ENCODE measurements at places on chromosomes 7 and 10.

GRCh38 chr7:143885951-143886350 lies 16.0 kb downstream of the TCAF1 start:
- no peak for DNase-seq

DNA sequence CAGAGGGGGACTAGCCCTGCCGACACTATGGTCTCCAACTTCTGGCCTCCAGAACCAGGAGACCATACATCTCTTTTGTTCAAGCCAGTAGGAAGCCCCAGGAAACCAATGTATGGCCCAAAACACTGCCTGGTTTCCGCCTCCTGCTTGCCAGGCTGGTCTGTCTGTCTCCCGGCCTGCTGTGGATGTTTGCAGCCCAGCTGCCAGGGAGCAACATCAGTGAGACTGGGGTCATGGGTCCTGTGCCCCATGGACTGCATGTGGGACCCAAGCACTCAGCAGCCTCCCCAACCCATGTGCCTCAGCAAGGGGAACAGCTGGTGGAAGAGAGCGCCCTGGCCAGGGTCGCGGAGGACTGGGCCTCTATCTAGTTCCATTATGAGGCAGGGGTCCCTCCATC lies 33.4 kb upstream of the NUB1 start:
- no peak for DNase-seq

DNA sequence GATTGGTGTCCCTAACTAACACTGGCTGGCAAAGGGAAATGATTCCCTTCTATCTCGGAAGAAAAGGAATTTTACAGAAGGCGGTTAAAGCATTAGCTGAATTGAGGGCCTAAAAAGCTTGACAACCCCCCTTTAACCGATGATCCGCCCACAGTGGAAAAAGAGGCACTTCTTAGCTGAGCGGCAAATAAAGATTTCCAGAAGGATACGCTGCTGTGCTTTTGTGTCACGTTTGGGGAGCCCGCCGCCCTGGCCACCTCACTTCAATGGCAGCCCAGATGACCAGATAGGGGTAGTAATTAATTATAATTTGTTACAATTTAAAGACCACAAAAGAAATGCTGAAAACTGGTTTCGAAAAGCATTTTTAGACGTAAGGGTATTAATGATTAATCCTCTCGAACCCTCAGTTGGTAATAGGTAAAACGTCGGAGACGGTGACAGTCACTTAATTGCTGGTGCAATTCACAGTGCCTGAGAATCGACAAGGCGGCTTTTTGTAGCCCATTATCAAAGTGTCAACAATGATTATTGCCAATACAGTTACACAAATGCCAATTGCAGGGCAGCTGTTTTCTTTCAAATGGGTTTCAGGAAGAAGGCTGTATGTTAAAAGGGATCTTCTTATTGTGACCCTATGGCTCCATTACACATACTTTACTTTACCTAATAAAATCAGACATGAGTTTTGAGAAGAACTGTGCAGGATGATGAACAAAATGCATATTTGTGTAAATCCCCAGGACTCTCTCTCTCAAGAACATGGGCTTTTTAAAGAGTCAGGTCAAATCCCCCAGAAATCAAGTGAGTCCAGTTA lies 154.1 kb downstream of the PIP4K2A start:
- no peak for DNase-seq

- DNase-seq, result no peak
Measured at GRCh38 chr10:18066947-18067346, 73.3 kb upstream of the CACNB2 start.

DNA sequence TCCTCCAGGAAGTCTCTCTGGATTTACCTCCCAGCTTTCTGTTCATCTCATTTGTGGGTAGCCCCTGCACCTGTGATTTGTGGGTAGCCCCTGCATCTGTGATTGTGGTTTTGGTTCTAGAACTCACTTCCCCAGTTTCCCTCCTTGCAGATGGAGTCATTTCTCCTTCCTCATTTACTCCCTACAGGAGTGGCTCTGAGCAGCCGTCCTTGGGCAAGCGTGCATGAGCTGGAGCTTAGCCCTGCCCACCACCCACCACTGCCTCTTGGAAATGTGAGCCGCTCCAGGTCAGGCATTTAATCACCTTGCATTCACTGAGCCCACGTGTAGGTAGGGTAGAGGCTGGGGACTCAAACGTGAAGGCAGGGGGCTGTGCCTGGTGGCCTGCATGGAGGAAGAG lies 8.2 kb downstream of the COL26A1 start:
- no peak for DNase-seq

DNA sequence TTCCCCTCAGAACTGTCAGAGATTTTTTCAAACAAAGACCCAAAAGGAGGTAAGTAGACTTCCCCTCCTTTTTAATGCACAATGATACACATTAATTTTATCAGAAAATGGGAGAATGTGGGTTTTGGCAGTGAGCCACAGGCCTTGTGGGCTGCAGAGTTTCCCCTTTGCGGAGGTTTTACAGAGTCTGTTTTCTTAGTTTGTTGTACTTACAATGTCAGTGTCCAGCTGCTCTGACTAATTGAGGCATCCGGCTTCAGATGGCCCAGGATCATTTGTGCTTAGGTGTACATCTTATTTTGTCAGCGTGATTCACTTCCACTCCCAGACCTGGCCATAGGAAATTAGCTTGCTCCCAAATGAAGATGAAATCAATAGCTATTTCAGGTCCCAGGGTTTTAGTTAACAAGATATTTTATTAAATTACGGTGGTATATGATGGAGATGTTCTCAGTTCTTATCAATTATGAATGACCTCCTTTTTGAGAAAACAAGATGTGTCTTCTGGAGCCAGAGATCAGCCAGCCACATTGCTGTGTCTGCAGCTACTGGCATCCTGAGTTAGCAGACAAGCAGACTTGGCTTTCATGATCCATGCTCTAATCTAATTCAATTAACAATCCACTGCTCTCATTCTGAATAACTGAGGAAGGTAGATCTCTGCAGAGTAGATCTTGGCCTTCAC lies 1086.6 kb upstream of the SORCS1 start:
- no peak for DNase-seq

DNA sequence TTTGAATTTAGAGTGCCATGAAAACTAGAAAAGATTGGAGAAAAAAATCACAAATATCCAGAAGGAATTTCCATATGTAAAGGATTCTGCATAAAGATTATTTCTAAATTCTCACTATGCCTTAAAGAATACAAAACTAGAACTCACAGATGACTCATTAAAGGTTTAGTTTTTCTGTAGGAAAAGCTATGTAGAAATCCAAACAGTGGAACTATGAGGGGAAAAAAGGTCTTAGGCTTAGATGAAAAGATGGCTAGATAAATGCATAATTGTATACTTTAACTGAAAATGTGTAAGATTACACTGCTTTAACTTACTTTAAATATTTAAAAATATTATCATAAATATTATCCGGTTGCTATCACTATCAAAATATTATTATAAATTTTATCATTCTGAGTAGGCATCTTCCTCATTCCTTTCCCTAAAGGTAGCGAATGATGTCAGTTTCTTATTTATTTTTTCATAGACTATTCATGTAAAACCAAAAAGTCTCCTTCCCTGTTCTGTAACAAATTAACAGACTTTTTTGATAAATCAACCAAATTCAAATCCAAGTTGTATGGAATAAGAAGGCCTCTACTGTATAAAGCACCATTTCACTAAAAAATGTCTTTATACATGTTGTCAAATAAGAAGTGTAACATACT lies 69.1 kb upstream of the COMTD1 start:
- DNase-seq, result no peak

GRCh38 chr10:84826704-84827103 lies 498.3 kb downstream of the CCSER2 start:
- peak; percentile 14 for DNase-seq

GRCh38 chr10:1526436-1527055 lies 210.8 kb downstream of the ADARB2 start:
- DNase-seq, result no peak

DNA sequence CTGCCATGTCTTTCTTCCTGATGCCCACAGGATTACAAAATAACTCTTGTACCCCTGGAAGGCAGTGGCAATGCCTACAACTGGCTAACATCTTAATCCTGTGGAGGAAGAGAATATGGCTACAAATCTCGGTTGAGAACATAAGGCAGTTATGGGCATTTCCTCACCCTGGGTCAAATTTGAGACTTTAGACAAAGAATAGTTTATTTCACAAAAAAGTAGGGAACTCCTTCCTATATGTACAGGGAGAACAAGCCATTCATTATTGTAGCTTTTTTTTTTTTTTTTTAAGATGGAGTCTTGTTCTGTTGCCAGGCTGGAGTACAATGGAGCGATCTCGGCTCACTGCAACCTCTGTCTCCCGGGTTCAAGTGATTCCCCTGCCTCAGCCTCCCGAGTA lies 2.6 kb downstream of the ALDH18A1 start:
- DNase-seq, result no peak

DNA sequence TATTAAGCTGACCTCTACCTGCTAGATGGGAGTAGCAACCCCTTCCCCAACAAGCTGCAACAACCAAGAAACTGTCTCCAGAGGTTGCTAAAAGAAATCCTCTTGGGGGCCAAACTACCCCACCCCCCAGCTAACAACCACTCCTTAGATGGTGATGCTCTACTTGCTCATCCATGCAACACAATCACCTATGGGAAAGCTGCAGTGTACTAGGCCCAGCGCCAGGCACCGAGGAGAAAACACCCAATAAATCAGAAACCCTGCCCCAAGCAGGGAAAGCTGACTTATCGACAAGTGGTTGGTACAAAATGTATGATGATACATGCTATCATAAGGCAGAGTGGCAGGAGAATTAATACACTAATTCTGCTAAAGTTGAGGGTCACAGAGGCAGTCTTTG lies 17.3 kb downstream of the SLC25A13 start:
- DNase-seq, result peak; percentile 15

GRCh38 chr10:71131096-71131495 lies 81.3 kb upstream of the UNC5B start:
- no peak for DNase-seq

DNA sequence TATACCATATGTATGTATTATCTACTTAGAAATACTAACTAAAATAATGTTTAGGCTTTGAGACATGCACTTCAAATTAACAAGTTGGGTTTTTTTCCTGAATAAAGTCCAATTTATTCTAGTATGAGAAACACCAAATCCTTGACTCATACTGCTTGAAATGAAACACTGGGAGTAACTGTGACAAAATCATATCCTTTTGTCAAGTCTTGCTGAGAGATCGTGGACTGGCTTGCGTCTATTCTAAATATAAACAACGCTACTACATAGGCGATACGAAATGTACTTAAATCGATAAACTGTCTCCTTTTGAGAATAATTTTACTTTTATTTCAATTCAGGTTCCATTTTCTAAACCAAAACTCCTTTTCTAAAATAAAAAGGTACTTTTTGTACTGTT lies 16.3 kb downstream of the SMURF1 start:
- no peak for DNase-seq

DNA sequence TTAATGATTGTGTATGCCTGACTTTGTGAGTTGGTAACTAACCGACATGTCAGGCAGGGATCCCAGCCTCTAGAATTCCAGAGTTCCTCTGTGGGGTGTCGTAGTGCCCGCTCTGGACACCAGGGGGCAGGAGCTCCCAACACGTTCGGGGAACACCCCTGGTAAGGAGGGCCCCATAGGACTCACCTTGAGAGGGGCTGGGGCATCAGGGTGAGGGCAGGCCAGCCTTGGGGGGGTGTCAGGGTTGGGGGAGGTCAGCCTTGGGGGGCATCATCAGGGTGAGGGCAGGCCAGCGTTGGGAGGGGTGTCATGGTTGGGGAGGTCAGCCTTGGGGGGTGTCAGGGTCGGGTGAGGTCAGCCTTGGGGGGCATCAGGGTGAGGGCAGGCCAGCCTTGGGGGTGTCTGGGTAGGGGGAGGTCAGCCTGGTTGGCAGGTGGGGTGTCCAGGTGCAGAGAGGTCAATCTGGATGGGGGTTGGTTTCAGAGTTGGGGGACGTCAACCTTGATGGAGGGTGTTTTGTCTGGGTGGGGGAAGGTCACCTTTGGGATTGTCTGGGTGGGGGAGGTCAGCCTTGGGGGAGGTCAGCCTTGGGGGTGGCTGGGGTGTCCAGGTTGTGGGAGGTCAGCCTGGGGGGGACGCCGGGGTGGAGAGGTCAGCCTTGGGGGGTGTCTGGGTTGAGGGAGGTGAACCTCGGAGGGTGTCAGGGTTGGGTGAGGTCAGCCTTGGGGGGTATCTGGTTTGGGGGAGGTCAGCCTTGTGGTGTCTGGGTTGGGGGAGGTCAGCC lies 45.6 kb upstream of the SUN1 start:
- DNase-seq, result peak; percentile 58

GRCh38 chr10:94216201-94216600 lies 146.5 kb downstream of the NOC3L start:
- no peak for DNase-seq

DNA sequence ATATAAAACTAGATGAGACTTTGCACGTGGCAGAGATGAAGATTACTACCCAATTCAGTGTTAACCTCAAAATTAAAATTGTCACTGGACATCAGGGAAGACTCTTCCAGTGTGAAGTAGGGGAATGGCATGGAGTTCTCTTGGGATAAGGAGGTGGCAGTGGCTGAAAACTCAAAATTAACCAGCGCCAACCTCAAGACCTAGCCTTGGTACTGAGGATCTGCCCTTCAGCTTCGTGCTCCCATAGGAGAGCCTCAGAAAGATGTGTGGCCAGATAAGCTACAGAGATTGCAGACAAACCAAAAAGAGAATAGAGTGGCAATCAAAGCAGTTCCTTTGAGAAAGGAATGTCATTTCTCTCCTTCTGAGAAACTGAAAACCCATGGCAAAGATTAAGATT lies 47.3 kb upstream of the CAPZA2 start:
- DNase-seq, result no peak

- DNase-seq, result no peak
Measured at GRCh38 chr7:84193747-84194146, 842 bp downstream of the SEMA3A start.

GRCh38 chr7:113404245-113404644 lies 285.9 kb upstream of the SMIM30 start:
- no peak for DNase-seq

DNA sequence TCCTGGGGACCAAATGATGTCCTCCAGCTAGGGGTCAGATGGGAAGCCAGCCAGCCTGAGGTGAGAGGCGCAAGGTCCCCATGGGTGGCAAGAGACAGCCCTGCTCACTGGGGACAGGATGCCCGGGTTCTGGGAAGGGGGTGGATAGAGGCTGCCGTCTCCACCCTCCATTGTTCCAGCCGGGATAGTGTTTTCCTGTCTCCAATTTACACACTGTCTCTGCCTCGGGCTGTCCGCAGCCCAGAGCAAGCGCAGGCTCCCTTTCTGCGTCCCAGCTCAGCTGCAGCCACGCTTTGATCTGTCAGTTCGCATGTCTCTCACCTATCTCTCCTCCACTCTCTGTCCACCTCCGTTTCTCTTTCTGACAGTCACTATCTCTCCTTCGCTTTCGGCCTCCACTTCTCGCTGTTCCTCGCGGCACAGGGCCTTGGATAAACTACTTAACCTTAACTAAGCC lies 2.1 kb downstream of the EPHB4 start:
- DNase-seq, result no peak

- peak; percentile 60 for DNase-seq
Measured at GRCh38 chr10:113093188-113094113, 143.4 kb downstream of the TCF7L2 start.

DNA sequence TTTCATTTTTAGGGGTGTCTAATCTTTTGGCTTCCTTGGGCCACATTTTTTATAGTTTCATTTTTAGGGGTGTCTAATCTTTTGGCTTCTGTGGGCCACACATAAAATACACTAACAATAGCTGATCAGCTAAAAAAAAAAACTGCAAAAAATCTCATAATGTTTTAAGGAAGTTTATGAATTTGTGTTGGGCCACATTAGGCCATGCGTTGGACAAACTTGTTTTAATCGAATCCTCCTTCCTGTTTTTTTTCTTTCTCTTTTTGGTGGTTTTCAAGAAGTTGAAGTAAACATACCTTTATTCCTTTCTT lies 37.4 kb downstream of the ZNRF2 start:
- no peak for DNase-seq

All from mesenchymal stem cell (in vitro differentiated cells and primary cell).